ENCODE measurements at places on chromosomes 16 and 17.
A peak's percentile ranks its signal among the peaks of the same experiment; 100 is the strongest.

DNA sequence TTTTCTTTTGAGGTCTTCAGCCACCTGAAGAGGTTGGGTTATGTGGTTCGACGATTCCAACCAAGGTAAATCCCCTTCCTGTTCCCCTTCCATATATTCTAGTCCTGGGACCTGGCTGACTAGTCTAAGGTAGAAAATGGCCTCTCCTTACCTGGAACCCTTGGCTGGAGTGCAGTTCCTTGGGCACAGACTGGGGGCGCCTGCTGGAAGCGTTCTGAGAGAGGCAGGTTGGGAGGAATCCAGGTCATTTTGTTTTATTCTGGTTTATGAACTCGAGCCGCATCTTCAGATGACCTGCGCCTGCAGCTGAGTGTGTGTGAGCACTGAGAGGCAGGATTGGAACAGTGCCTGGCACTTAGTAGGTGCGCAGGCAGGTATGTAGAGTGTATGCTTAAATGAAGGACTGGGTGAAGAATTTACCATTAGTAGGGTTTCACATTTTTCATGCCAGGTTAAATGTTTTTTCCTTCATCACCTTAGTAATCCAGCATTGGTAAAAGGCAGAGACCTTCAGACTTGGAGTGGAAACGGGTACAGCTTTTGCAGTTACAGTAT is 2.7 kb downstream of the TSEN54 start:
- no peak for DNase-seq

- DNase-seq = no peak
Observed at GRCh38 chr17:9700754-9701476, 55.6 kb downstream of the USP43 start.

- DNase-seq = no peak
Observed at GRCh38 chr16:81530296-81530721, 85.7 kb downstream of the CMIP start.

- peak; percentile 87 for DNase-seq
Observed at GRCh38 chr17:3534881-3535252, 22.7 kb downstream of the TRPV3 start.

DNA sequence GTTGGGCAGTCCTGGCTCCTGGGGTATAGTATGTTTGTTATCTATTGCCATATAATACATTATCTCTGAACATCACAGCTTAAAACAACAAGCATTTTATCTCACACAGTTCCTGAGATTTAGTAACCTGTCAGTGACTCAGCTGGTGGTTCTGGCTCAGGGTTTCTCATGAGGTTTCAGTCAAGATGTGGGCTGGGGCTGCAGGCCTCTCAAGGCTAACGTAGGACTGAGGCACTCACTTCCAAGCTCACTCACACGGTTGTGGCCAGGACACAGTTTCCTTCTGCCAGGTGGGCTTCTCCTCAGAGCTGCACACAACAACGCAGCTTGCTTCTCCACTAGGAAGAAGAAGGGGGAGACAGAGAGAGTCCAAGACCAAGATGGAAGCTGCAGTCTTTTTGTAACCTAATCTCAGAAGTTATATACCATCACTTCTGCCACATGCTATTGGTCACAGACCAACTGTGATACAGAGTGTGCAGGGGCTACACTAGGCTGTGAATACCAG is 10.3 kb upstream of the MED13 start:
- no peak for DNase-seq

DNA sequence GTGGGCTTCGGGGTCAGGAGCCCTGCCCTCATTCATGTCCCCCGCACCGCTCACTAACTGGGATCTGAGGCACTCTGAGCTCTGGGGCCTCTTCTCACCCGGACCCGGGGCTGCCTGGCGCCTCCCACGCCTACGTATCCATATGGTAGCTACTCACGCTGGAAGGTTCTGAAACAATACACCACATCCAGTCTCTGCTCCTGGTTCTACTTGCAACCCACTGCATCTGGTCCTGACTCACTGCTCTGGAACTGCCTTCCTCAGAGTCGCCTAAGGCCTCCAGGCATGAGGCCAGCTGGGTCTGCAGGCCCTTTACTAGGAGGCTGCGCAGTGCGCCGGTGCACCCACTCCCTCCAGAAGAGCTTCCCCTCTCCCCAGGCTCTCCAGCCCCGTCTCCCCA is 18.1 kb downstream of the USP36 start:
- peak; percentile 43 for DNase-seq

DNA sequence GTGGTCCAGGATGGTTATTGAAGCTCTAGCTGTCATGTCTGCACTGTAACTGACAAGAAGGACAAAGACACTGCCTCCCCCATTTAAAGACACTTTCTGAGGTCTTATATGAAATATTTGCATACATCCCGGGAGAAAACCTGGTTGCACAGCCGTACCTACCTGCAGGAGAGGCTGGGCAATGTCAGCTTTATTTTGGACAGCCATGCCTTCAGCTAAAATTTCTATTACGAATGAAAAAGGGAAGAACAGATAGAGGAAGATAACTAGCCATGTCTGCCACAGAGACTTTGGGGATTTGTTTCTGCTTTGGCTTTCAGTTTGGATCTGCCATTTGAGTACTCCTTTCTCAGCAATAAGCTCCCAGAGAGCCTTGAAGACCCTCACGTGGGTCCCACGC is 19.0 kb downstream of the SLC7A6 start:
- no peak for DNase-seq

GRCh38 chr17:56290101-56290801 is 137.0 kb downstream of the ANKFN1 start:
- DNase-seq = no peak

DNA sequence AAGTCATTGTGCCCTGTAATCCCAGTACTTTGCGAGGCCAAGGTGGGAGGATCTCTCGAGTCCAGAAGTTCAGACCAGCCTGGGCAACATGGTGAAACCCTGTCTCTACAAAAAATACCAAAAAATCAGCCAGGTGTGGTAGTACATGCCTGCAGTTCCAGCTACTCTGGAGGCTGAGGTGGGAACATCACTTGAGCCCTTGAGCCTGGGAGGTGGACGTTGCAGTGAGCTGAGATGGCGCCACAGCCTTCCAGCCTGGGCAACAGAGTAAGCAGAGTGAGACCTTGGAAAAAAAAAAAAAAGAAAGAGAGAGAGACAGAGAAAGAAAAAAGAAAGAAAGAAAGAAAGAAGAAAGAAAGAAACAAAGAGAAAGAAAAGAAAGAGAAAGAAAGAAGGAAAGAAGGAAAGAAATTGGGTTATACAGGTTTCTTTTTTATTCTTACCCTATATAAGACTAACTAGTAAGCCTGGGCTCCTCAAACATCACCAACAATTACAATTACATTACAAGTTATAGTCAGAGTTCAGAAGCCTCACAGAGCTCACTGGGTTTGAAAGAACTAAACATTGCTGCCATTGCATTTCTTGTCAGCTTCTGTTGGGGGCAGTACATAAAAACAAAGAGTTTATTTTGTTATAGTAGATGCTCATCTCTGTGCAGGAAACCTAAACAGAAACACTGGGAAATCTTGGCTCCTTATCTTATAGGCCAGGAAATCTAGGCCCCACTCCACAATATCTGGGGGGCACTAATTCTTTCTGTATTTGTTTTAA is 6.7 kb upstream of the ABCA9 start:
- peak; percentile 32 for DNase-seq

- no peak for DNase-seq
Observed at GRCh38 chr16:67024384-67025209, 4.4 kb upstream of the CBFB start.

DNA sequence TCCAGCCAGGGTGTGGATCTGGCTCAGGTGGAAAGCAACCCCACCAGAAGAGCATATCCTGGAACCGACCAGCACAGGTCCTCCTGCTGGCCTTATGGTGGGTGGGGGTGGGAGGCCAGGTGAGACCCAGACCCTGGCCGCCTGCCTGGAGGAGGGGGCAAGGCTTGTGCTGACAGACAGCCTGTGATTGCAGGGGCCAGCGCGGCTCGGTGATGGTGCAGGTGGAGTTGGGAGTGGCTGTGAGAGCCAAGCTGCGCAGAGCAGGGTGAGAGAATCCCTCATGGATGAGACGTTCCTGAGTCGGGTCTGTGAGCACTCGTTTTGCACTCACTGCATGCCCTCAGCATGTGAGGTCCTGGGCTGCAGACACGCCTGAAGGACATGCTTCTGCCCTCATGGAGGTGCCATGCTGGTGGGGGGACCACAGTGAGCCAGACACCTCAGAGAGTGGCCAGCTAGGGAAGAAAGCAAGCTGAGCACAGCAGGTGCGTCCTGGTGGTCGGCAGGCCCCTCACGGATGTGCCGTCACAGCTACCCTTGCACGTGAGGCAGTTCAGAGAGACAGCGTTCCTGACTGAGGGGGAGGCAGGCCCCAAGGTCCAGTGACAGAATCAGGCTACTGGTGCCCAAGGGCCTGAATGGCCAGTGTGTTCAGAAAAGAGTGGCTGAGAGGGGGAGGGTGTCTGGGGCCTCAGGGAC is 3.8 kb upstream of the KCNJ12 start:
- no peak for DNase-seq

All from globus pallidus (tissue), 1 donor.